Right forelimb (tissue), 1 donor: ENCODE measurements at places on chromosomes 3 and 15.

- no peak for DNase-seq
Observed at GRCh38 chr3:148175214-148175613, 522.5 kb upstream of the AGTR1 start.

DNA sequence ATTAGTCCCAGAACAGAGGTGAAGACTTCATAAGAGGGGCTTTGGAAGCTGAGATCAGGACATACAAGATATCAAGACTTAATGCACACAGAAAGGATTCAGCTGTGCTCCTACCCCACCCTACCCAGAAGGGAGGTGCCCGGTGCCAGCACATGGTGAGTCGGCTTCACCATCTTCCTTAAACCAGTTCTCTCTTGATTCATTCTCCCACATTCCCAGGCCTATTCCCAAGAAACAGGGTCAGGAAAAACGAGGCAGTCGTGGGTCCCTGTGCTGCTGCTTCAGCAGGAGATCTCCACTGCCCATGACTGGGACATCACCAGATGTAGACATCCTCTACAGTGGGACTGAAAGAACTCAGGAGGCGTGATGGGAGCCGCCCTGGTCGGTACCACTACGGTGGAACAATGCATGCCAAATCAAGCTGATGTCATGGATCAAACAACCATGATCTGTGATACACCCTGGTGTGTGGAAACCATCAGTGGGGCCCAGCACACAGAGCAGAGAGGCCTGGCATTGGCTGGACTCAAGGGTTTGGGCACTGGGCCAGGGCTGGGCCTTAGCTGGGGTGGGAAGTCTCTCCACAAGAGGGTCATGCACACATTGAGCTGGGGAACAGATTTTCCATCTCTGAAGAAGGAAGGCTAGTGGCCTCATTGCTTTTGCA, 41.9 kb downstream of the CCDC12 start:
- no peak for DNase-seq

DNA sequence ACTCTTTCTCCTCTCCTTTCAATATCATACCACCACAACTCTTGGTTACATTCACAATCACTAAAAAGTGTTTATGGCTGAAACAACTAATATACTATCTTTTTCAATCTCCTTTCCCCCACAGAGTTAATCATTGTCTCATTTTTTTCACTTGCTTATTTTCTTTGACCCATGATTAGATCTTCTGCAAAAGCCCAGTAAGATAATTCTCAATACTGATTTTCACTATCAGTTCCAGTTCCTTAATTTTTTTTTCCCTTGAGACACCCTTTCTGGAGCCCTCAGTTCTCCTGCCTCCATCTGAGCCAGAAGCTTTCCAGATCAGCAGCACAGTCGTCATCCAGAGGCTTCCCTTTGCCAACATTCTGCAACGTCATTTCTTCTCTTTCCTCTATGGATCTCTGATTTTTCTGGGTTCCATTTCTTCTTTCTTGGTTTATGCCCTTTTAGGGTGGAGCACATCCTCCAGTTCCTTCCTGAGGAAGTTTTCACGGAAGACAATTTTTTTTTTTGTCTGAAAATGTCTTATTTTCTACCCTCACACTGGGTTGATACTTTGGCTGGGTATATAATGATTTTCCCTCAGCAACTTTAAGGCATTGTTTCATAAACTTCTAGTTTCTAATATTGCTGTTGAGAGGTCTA, 88.7 kb upstream of the C15orf39 start:
- DNase-seq: no peak

- no peak for DNase-seq
Observed at GRCh38 chr3:129892486-129892856, 1.0 kb downstream of the TMCC1 start.

GRCh38 chr3:160676547-160677303, at the start of gene ARL14:
Gene ARL14 (plus strand): TSS chr3:160677160. CDS start chr3:160677347, 187 bp downstream.
- DNase-seq: no peak

- no peak for DNase-seq
Observed at GRCh38 chr3:144626835-144627234, 655.2 kb downstream of the DIPK2A start.

- no peak for DNase-seq
Observed at GRCh38 chr3:33544126-33544525, 103.9 kb upstream of the UBP1 start.

DNA sequence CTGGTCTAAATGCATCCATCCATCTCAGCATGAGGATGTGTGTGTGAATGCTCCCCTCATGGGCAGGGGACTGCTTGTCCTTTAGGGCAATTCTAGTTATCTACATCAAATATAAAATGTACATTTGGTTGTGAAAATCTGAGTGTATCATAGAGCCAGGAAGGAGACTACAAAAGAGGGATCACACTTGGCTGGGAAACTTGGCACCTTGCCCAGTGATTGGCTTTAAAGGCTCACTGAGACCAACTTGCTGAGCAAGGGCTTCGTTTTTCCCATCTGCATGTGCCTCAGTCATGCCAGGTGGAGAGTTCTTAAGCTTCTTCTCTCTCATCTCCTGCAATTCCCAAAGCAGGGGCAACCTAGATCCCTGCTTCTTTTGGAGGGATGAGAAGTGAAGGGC, 5.2 kb downstream of the CAPN3 start:
- no peak for DNase-seq

- no peak for DNase-seq
Observed at GRCh38 chr3:52250122-52250521, 4.6 kb downstream of the PPM1M start.

- peak; percentile 67 for DNase-seq
Observed at GRCh38 chr3:72492240-72492639, 356.0 kb downstream of the SHQ1 start.

DNA sequence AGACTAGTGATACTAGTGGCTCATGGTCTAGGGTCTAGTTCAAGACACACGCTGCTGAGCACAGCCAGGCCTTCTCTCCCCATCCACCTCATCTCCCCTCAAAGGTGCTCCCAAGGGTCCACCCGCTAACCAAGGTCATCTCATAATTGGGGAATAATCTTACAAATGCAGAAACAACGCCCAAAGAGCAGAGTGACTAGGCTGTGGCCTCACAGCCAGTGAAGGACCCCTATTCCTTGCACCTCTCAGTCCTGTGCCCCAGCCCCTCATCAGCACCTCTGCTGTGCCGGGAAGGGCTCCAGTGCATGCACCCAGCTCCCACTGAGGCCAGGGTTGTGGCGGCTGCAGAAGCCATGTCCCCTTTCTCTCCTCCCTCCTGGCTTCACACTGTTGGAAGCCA, 286.9 kb downstream of the UACA start:
- no peak for DNase-seq

- DNase-seq: no peak
Observed at GRCh38 chr3:190051641-190052040, 69.1 kb downstream of the P3H2 start.

DNA sequence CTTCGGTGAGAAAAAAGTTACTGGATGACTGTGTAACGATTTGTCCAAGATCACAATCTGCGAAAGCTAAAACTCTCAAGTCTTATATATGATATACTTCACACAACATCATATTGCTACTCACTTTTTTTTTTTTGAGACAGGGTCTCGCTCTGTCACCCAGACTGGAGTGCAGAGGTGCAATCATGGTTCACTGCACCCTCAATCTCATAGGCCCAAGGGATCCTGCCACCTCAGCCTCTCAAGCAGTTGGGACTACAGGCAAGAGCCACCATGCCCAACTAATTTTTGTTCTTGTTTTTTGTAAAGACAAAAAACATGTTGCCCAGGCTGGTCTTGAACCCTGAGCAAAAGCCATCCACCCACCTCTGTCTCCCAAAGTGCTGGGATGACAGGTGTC, 5.4 kb upstream of the ATP13A4 start:
- DNase-seq: no peak

- DNase-seq: no peak
Observed at GRCh38 chr3:64848822-64849221, 161.0 kb upstream of the ADAMTS9 start.
